ENCODE measurements at places on chromosomes 6 and 20.
A peak's percentile ranks its signal among the peaks of the same experiment; 100 is the strongest.

GRCh38 chr20:38242848-38243708, 17.5 kb downstream of the KIAA1755 start:
- H3K36me3 ChIP-seq, result no peaks in the 10 kb centered on the region
- H3K27me3 ChIP-seq, result no peaks in the 10 kb centered on the region
- no peak overlapping the region for H3K4me3 ChIP-seq
- DNase-seq, result peak; percentile 74
- no peak overlapping the region for H3K27ac ChIP-seq

- H3K4me3 ChIP-seq, result no peak overlapping the region
- DNase-seq, result no peak
- no peaks in the 10 kb centered on the region for H3K27me3 ChIP-seq
These were observed 31.0 kb downstream of the ADNP start for GRCh38 chr20:50900261-50900660.

DNA sequence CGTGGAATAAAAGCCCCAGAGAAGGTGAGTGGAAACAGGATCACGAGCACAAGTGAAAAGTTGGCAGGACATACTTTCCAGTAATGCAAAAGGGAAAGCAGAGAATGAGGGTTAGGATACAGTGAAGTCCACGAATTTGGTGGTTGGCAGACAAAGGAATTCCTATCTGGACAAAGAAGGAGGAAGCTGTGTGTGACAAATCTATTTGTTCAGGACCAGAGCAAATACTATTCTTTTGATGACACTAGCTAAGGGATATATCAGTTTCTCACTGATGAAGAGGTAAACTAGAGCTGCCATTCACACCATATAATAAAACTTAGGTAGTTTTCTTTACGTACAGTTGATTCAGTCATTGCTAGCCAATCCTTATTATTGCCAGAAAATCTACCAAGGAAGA, 156.8 kb upstream of the GRIK2 start:
- H3K36me3 ChIP-seq, result no peaks in the 10 kb centered on the region
- no peak overlapping the region for H3K27ac ChIP-seq
- no peak overlapping the region for H3K4me3 ChIP-seq
- DNase-seq, result no peak
- no peaks in the 10 kb centered on the region for H3K27me3 ChIP-seq

DNA sequence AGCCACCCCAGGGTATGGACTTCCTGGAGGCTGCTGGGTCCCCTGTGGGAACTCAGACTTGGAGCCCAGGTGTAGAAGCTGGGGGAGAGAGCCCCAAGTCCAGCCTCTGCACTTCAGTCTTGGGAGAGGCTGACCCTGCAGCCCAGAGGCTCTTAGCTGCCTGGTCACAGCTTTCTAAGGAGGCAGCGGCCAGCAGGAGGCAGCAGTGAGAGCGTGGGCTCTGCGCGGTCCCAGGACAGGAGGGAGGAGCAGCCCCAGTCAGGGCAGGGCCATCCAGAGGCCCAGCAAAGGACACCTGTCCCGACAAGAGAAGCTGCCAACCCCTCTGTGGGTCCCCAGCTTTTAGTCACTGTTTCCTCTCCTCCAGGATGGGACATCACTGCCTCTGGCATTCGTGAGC, 9.4 kb downstream of the TREML2 start:
- H3K27ac ChIP-seq, result no peak overlapping the region
- H3K36me3 ChIP-seq, result no peaks in the 10 kb centered on the region
- DNase-seq, result peak; percentile 38

DNA sequence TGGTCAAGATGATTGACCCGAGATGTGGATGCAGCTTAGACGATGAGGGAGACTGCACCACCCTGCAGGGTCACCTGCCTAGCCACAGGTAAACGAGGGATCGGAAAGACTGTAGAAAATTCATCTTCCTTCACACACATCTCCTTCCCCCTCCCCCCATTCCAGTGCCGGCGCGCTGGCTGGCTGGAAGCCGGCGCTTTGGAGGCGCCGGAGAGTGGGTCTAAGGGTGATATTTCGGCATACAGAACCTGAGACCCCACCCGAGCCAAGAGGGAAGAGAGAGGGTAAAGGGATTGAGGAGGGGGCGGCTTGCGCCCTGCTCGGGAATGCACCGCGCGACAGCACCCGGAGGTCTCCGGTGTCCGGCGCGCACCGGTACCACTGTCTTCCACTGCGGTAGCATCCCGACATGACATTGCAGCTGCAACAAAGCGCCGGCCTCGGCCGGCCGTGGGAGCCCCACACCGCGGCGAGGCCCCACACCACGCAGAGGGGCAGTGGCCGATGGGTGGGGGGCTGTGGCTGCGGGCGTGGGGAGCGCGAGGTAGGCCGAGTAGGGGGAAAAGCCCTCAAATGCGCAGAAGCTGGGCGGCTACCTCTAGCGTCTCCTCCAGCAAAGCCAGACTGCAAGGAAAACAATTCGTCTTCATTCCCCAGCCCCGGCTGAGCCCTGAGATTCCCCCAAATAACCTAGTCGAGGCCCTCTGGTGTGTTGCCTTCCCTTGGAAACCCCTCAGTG, 984 bp downstream of the TNFRSF21 start:
- no peaks in the 10 kb centered on the region for H3K36me3 ChIP-seq
- peak overlapping the region; percentile 67 for H3K4me3 ChIP-seq
- H3K4me1 ChIP-seq, result peaks cover 6% of the 10 kb centered on the region

DNA sequence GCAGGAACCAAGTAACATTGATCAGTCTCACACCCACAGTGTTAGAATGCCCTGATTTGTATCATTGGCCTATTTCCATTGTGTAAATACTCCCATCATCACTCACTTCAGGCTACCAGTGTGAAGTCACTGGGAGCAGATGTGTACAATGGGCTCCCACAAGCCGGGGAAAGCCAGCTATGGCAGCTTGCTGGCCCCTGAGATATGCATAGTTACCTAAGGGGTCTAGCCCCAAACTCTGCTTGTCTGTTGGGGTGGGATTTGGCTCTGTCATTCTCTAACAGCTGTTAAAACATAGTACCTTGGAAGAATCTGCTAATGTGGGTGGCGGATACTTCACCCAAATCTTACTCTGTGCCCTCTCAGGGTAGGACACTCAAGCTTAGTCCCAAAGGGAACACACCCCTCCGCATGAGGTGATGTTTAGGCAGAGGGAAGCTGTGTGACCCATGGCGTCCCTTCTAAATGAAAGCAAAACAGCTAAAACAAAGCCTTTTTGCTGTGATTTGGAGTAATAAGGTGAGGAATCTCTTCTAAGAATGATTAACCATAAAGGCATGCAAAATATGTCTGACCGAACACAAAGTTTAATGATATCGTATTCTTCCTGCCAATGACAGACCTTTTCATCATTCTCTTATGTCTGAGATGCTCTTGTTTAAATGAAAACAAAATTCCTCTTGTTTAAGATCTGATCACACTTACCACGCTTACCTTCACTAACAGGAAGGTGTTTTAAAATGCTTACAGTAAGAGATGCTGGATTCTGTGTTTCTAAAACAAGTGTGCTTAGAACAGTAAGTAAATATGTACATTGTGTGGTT, 45.9 kb upstream of the PXDC1 start:
- H3K27me3 ChIP-seq, result no peaks in the 10 kb centered on the region
- peak overlapping the region; percentile 92 for H3K27ac ChIP-seq
- peak; percentile 48 for DNase-seq
- H3K4me3 ChIP-seq, result peak overlapping the region; percentile 15

DNA sequence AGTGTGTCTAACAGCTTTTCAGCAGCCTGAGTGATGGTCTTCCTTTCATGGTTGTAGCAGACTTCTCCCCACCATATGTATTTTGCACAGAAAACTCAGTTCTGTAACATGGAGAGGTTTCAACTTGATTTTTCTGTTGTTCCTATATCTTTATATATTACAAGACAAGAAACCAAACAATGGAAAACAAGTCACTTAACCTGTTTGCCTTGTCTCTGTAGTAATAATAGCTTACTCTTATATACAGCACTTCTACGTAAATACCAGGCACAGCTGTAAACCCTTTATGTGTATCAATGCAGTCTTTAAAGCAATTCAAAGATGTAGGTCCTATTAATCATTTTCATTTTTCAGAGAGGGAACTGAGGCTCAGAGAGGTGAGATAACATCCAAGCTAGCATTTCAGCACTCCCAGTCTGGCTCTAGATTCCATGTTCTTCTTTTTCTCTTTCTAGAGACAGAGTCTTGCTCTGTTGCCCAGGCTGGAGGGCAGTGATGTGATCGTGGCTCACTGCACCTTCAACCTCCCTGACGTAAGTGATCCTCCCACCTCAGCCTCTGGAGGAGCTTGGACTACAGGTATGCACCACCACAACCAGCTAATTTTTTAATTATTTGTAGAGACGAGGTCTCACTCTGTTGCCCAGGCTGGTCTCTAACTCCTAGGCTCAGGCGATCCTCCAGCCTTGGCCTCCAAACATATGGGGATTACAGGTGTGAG, 90.4 kb downstream of the DTNBP1 start:
- H3K36me3 ChIP-seq, result no peaks in the 10 kb centered on the region
- H3K4me1 ChIP-seq, result no peaks in the 10 kb centered on the region
- H3K27ac ChIP-seq, result no peak overlapping the region
- H3K4me3 ChIP-seq, result no peak overlapping the region
- DNase-seq, result no peak

- no peaks in the 10 kb centered on the region for H3K4me1 ChIP-seq
- no peak overlapping the region for H3K4me3 ChIP-seq
- no peak for DNase-seq
- no peaks in the 10 kb centered on the region for H3K36me3 ChIP-seq
These were observed 29.0 kb upstream of the PTCHD4 start for GRCh38 chr6:48139818-48140614.

DNA sequence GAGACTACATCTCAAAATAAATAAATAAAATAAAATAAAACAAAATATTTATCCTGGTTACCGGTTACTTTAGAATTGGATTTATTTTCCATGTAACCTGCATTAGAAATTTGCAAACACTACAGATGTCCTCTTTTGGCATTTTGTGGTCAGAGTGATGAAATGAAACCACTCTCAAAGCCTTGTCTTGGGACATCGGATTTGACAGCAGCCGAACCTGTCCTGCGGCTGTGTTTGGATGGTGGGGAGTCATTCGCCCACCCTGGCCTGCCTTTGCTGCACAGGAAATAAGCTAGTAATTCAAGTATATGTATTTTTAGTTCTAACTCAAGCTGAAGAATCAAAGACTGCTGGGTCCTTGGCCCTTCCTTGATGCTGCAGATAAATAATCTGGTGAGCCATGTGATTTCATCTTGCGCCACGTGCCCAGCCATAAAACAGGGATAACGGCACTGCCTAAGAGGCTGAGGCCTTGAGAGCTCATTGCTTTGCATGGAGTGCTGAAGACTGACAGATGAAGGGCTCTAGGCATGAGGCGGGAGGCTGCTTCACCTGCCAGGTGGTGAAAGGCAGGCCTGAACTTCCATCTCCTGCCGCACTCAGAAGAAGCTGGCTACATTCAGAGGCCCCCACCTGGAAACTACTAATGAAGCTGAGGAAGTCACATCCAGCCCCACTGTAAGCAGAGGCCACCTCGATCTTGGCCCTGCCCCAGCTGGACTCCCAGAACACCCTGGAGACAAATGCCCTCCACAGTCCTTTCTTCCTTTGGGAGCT, 76.9 kb downstream of the NOL4L start:
- peaks cover 36% of the 10 kb centered on the region for H3K27me3 ChIP-seq
- H3K4me1 ChIP-seq, result peaks cover 21% of the 10 kb centered on the region
- H3K27ac ChIP-seq, result no peak overlapping the region
- no peaks in the 10 kb centered on the region for H3K36me3 ChIP-seq
- no peak for DNase-seq

GRCh38 chr20:53636540-53637097, 43.0 kb upstream of the ZNF217 start:
- no peaks in the 10 kb centered on the region for H3K4me1 ChIP-seq
- H3K27me3 ChIP-seq, result no peaks in the 10 kb centered on the region
- H3K27ac ChIP-seq, result no peak overlapping the region
- H3K36me3 ChIP-seq, result no peaks in the 10 kb centered on the region

DNA sequence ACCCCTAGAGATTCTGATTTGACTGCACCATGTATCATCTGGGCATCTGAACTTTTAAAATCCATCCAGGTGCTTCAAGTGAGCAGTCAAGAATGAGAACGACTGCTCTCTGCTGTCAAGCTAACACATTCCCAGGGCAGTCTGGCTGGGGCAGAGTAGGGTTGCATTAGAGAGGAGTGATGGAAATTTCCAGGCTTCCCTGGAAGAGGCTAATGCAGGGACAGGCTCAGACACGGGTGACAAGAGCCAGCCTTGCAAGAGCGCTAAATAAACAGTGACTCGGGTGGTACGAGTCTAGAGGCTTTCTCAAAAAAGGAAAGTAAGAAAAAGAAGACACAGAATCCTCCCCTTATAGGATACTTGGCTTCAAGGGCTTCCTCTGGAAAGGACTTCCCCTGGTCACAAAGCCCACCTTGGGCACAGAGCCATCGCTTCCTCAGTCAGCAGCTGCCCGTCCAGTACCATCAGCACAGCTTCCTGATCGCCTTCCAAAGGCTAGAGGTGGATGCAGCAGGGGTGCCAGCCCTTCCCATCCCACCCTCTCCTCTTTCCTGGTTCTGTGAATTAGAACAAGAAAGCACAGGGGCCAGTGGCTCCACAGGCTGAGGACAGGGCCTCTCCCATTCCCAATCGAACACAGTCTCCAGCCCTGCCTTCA, 177.4 kb upstream of the RREB1 start:
- no peaks in the 10 kb centered on the region for H3K27me3 ChIP-seq
- no peak for DNase-seq
- H3K27ac ChIP-seq, result no peak overlapping the region
- H3K36me3 ChIP-seq, result no peaks in the 10 kb centered on the region

- no peaks in the 10 kb centered on the region for H3K36me3 ChIP-seq
- H3K4me1 ChIP-seq, result peaks cover 13% of the 10 kb centered on the region
These were observed 500.3 kb downstream of the DHX35 start for GRCh38 chr20:39462416-39462945.

DNA sequence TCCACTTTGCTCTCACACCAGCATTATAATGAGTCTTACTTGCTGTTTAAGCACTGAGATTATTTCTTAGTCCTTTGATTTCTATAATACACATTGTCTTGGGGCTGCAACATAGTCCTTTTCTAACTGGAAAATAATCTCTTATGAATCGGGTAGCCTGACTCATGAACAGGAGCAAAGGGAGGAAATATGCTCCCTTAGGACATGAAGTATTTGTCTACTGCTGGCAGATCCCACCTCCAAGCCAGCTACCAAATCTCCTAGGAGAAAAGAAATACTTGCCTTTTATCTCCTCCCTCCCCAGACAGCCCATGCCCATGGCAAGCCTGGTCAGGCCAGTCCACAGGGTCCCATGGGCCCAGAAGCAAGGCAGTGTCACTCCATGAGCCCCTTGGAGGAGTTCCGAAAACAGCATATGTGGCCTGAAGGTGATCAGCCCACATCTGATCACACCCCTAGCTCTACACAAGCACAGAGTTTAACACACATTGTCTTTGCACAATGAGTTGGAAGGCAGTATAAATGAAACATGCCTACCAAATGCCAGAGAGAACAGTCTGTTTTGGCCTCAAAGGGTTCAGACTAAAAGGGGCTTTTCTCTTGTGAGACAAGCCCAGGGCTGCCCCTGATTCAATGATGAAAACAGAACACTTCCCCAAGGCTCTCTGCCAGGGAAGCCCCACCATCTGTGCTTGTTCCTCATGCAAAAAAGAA, 37.1 kb upstream of the SLC4A11 start:
- H3K27me3 ChIP-seq, result no peaks in the 10 kb centered on the region
- H3K27ac ChIP-seq, result no peak overlapping the region
- H3K36me3 ChIP-seq, result peaks cover 8% of the 10 kb centered on the region
- no peak overlapping the region for H3K4me3 ChIP-seq
- no peaks in the 10 kb centered on the region for H3K4me1 ChIP-seq
- DNase-seq, result no peak

- no peaks in the 10 kb centered on the region for H3K4me1 ChIP-seq
- H3K4me3 ChIP-seq, result no peak overlapping the region
- no peak overlapping the region for H3K27ac ChIP-seq
These were observed 5.0 kb upstream of the GNRH2 start for GRCh38 chr20:3038454-3038853.

Measured in SJCRH30 (cell line).